ENCODE measurements at places on chromosomes 13 and 19.
A peak's percentile ranks its signal among the peaks of the same experiment; 100 is the strongest.

DNA sequence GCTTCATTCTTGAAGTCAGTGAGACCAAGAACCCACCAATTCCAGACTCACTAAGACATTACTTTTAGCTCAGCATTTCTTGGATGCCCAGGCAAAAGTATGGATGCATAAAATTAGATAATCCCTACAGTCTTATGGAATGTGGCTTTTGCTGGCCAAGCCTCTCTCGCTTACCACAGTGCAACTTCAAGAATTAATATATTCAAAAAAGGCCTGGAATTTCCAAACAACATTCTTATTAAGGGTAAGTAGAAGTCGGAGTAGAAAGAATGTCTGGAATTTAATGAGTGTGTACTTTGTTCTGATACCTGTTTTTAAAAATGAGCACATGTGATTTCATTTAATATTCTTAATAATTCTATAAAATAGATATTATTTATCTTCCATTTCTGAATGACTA lies 302.4 kb upstream of the TMTC4 start:
- DNase-seq = no peak

DNA sequence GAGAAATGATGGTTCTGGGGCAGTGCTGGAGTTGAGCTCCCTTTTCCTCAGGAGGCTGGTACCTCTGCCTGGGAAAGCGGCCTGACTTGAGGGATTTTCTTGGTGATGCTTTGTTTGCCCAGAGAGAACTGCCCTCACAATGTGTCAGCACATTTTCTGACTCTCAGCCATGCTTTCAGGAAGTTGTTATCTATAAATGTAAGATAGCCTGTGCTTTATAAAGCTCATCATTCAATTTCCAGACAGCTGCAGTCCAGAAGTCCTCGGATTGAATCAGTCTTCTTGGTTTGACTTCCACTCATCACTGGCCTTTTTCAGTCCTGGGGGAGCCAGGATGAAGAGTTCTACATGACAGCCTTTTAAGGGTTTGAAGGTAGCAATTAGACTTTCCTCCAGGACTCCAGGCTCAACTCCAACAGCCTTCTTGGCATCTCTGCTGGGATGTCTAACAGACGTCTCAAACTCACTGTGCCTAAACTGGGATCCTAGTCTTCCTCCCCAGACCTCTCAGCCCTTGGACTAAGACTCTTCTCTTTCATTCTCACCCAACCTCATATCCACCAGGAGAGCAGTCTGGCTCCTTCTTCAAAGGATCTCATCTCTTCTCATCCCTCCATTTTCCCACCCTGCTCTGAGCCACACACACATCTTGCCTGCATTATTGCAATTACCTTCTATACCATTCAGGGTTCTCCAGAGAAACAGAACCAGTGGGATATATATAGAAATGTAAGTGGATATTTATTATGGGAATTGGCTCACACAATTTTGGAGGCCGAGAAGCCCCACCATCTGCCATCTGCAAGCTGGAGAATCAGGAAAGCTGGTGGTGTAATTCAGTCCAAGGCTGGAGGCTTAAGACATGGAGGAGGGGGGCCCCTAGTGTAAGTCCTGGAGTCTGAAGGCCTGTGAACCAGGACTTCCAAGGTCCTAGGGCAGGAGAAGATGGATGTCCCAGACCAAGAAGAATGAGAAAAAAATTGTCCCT lies 13.1 kb downstream of the ERICH6B start:
- DNase-seq = no peak

- DNase-seq = no peak
Observed at GRCh38 chr19:18502638-18503294, 19.1 kb downstream of the ELL start.

GRCh38 chr13:98439896-98440295 lies 137.0 kb downstream of the STK24 start:
- DNase-seq = no peak

GRCh38 chr19:18444513-18444912 lies 6.6 kb upstream of the ISYNA1 start:
- DNase-seq = no peak

DNA sequence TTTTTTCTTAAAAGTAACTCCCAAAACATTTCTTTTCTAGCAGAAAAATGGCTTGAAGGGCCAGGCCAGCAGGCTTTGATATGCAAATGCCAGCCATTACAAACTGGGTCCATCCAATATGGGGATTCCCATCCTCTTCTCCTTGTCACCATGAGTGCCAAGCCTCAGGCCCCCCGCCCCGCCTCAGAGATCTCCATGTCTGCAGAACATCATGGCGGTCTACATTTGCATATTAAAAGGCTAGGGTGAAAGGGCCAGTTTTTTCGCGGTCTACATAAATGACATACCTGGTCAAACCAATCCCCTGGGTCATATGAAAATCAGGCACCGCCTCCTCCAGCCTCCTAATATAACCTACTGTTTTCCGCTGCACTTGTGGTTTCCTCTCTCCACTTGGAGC lies 1327.6 kb downstream of the UQCRFS1 start:
- no peak for DNase-seq

DNA sequence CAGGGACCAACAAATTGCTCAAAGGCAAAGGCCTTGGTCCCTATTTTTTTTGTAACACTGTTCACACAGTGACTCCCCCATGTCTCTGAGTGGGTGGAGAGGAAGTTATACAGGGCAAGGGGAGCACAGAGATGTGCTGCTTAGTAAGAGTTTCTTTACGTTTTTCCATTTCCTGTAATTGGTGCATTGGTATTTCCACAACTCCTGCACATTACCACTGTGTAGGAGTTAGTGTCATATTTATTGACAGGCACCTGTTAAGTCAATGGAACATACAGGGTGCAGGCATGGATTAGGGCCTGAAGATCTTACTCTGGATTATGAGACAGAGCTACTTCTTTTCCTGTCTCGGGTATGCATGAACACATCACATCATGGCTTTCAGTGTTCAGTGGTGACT lies 45.2 kb downstream of the SOX21 start:
- DNase-seq = no peak

GRCh38 chr19:46821512-46822409 lies 28.9 kb downstream of the AP2S1 start:
- DNase-seq = no peak

DNA sequence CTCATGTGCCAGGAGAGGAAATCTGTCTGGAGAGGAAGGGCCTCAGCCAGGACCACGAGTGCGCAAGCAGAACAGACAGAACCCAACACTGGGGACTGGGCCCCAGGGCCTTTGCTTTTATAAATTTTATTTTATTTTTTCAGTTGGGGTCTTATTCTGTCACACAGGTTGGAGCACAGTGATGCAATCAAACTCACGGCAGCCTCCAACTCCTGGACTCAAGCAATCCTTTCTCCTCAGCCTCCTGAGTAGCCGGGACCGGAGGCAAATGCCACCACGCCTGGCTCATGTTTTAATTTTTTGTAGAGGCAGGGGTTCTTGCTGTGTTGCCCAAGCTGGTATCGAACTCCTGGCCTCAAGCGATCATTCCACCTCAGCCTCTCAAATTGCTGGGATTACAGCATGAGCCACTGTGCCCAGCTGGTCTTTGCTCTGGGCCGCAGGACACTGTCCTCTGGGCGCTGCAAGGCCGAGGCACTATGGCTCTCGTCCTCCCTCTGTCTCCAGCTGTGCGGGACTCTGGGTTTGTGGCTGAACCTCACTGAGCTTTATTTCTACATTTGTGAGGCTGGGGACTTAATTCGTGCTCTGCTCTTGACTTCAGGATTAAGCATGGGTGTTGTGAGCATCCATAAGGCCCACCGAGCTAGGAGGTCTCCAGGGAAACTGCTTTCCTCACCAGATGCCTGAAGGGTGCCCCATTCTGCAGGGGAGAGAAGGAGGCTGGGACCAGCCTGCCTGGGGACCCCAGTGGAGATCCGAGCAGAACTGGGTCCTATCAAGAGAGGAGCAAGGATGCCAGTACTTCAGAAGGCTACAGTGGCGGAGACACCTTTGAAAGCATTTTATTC lies 144.2 kb upstream of the VSTM2B start:
- DNase-seq = no peak

- DNase-seq = no peak
Observed at GRCh38 chr13:24610956-24611355, 69.3 kb upstream of the ATP12A start.

GRCh38 chr13:113916330-113916815 lies 52.5 kb upstream of the GAS6 start:
- no peak for DNase-seq

DNA sequence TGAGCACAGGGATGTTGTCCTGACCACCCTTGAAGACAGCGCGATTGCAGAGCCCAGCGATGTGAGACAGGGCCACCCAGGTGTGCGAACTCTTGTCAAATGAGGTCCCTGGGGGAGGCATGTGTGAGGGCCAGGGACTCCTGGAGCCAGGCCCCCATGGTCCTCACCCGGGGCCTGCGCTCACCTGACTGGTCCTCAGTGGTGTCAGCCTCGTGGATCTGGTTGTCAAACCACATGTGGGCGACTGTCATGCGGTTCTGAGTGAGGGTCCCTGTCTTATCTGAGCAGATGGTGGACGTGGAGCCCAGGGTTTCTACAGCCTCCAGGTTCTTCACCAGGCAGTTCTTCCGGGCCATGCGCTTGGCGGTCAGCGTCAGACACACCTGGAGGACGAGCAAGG lies 12.3 kb downstream of the ATP1A3 start:
- DNase-seq = no peak

GRCh38 chr13:80133631-80134261 lies 207.2 kb downstream of the SPRY2 start:
- DNase-seq = no peak

GRCh38 chr13:112791663-112792440 lies 102.0 kb downstream of the ATP11A start:
- peak; percentile 31 for DNase-seq

DNA sequence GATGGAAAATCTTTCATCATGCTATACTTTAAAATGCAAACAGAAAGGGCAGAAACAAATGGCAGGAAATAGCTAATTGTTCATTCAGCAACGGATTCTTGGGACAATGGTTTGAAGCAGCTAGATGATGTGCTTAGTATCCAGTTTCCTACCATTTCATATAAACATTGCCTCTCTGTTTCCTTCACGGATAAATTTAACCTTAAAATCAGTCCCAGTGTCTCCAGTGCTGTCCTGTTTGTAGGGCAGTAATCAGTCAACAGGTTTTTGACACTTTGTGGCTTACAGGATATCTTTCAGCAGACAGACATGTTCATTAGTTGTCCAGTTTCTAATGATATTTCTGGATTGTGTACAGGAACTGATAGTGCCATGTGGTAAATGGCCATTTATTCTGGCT lies 24.7 kb upstream of the RB1 start:
- DNase-seq = no peak

DNA sequence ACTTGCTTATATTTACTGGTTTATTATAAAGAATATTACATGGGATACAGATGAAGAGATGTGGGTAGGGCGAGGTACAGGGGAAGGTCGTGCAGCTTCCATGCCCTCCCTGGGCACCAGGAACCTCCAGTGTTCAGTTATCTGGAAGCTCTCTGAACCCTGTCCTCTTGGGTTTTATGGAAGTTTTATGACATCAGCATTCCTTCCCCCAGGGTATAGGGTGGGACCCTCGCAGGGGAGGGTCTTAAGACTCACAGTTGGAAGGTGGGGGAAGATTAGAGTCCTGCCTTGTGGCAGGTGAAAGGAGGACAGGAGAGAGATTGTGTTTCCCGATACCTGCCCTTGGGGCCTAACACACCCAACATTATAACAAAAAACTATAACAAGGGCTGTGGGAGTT lies 71.8 kb upstream of the NPAS1 start:
- no peak for DNase-seq

- DNase-seq = no peak
Observed at GRCh38 chr13:40180776-40181175, 485.7 kb downstream of the FOXO1 start.

GRCh38 chr13:30918662-30919405 lies 12.8 kb downstream of the MEDAG start:
- DNase-seq = no peak

GRCh38 chr13:19781526-19781925 lies 1.2 kb downstream of the PSPC1 start:
- DNase-seq = no peak

DNA sequence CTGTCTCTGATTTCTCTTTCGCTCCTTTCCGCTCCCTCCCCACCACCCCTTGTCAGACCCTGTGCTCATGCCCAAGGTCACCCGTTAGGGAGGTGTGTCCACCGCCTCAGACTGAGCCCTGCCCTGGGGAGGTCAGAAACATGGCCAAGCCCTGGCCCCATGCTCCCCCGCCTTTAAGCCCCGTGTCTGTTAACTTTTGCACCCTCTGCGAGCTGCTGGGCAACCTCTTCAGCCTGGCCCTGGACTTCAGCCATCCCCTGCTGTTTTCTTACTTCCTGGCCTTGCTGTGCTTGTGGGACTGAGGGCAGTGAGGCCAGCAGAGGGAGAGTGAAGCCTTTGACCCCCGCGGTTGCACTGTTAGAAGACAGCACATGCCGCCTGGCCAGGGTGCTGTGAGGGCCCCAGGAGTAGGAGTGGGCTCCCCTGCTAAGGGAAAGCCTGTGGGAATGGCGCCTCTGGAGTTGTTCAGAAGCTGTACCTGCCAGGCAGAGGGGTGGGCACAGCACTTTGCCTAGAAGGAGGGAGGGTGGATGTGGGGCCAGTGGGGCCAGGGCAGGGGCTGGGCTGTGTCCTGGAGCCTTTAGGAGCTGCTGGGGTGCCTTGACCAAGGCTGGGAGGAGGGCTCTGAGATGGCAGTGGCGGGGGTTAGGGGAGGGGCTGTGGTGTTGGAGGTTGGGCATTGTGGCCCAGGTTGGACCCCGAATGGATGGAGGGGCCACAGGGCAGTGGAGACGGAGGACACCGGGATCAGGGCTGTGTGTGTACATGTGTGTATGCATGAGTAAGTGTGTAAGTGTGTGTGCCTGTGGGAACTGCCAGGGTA lies 7.9 kb downstream of the UPF1 start:
- DNase-seq = no peak

All from NCI-H1092 (cell line).